ENCODE measurements at places on chromosomes 5 and 9. TPM values are rescaled to one million over a fixed set of nuclear protein-coding genes. Genes with fewer than 3 reads are reported as not detected.

Gene ADAMTS19
- total RNA-seq = not detected

DNA sequence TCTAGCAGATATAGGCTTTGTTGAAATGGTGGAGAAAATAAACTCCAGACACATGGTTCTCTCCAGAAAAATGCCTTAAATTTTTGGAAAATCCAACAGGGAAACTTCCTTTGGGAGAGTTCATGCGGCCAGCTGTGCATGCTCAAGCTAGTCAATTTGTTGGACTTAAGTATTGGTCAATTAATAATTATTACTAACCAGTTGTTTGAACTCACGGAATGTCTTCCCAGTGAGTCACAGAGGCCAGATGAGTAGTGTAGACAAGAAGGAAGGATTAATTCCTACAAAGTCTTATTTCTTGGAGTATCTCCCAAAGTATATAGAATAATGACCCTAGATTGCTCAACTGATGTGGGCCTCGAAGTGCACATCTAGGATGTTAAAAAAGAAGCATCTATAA is 103.6 kb downstream of the MACIR start:
- H3K4me3 ChIP-seq = no peak overlapping the region
- no peaks in the 10 kb centered on the region for H3K4me1 ChIP-seq
- no peaks in the 10 kb centered on the region for H3K27me3 ChIP-seq
- DNase-seq = no peak
- H3K27ac ChIP-seq = no peak overlapping the region

DNA sequence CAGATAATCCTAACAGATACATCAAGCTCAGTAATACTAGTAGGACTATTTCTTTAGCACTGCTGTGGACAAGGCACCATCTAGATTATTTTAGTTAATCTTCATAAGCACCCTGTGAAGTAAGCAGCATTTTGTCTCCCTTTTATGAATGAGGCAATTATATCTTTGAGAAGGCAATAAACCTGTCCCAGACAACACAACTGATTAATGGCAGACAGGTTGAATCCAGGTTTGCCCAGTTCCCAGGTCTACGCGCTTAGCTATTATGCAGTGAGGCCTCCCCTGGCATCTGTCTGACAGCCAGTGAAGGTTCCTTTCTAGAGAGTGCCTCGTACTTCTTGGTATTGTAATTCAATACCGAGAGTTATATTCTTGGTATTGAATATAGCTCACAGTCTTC is 9.7 kb upstream of the LVRN start:
- H3K36me3 ChIP-seq = no peaks in the 10 kb centered on the region
- no peak overlapping the region for H3K27ac ChIP-seq
- no peaks in the 10 kb centered on the region for H3K27me3 ChIP-seq
- H3K4me1 ChIP-seq = no peaks in the 10 kb centered on the region

Gene BARHL1
- total RNA-seq = not detected

DNA sequence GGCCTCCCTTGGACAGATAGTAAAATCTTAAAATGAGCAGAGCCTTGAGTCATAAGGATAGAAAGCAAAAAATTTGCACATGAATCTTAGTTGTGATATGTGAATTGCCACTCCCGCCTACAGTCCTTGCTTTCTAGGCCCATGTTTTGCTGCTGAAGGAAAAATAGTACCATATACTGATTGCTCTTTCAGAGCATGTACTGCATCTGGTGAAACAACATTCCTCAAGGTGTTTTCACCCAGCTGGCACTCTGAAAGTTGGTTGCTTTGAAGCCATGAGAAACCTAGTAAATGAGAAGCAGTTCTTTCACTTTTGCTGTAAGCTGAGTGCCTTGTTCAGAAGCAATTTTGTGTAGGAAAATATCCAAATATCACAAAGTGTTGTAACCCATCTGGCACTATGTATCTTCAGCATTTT is 10.3 kb downstream of the CDC37L1 start:
- peaks cover 11% of the 10 kb centered on the region for H3K36me3 ChIP-seq
- H3K27ac ChIP-seq = no peak overlapping the region
- no peak for DNase-seq
- peaks cover 4% of the 10 kb centered on the region for H3K4me1 ChIP-seq

- H3K27me3 ChIP-seq = no peaks in the 10 kb centered on the region
- no peaks in the 10 kb centered on the region for H3K4me1 ChIP-seq
- H3K36me3 ChIP-seq = no peaks in the 10 kb centered on the region
- DNase-seq = no peak
Measured at GRCh38 chr5:115657881-115658233, 32.0 kb upstream of the TMED7 start.

DNA sequence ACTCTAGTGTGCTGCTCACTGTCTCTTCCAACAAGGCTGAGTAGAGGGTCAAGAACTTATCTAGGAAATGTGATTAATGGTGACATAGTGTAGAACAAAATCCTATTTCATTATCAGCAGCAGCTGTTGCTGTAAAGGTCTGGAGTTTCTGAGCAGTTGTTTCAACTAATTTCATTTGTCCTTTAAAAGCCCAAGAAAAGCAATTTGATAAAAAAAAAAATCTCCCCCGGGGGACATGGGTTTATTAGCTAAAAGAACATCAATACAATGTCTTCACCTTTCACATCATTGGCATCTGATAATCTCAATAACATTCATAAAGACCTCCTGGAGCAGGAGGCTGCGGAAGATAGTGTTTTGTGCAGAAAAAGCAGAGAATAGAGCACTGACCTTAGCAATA is 468.1 kb downstream of the KCTD16 start:
- H3K27me3 ChIP-seq = no peaks in the 10 kb centered on the region
- H3K4me3 ChIP-seq = no peak overlapping the region
- DNase-seq = no peak

DNA sequence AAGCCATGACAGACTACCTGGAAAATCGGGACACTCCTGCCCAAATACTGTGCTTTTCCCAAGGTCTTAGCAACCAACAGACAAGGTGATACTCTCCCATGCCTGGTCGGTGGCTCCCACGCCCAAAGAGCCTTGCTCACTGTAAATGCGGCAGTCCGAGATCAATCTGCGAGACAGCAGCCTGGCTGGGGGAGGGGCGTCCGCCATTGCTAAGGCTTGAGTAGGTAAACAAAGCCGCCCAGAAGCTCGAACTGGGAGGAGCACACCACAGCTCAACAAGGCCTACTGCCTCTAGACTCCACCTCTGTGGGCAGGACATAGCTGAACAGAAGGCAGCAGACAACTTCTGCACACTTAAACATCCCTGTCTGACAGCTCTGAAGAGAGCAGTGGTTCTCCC is 272.1 kb upstream of the CCNG1 start:
- no peaks in the 10 kb centered on the region for H3K36me3 ChIP-seq
- H3K27ac ChIP-seq = no peak overlapping the region
- H3K27me3 ChIP-seq = no peaks in the 10 kb centered on the region
- DNase-seq = no peak

GRCh38 chr9:133779081-133779480 is 40.9 kb upstream of the SARDH start:
- no peaks in the 10 kb centered on the region for H3K36me3 ChIP-seq
- H3K4me3 ChIP-seq = no peak overlapping the region
- DNase-seq = no peak
- H3K27ac ChIP-seq = no peak overlapping the region
- H3K27me3 ChIP-seq = no peaks in the 10 kb centered on the region
